ENCODE measurements at places on chromosomes 16 and 17.

GRCh38 chr16:3873482-3874173, 6.9 kb downstream of the CREBBP start:
- no peak for DNase-seq

GRCh38 chr17:74427048-74427762, 4.7 kb upstream of the GPRC5C start:
- DNase-seq, result no peak

GRCh38 chr17:5249615-5250014, 15.0 kb upstream of the SCIMP start:
- peak; percentile 83 for DNase-seq

DNA sequence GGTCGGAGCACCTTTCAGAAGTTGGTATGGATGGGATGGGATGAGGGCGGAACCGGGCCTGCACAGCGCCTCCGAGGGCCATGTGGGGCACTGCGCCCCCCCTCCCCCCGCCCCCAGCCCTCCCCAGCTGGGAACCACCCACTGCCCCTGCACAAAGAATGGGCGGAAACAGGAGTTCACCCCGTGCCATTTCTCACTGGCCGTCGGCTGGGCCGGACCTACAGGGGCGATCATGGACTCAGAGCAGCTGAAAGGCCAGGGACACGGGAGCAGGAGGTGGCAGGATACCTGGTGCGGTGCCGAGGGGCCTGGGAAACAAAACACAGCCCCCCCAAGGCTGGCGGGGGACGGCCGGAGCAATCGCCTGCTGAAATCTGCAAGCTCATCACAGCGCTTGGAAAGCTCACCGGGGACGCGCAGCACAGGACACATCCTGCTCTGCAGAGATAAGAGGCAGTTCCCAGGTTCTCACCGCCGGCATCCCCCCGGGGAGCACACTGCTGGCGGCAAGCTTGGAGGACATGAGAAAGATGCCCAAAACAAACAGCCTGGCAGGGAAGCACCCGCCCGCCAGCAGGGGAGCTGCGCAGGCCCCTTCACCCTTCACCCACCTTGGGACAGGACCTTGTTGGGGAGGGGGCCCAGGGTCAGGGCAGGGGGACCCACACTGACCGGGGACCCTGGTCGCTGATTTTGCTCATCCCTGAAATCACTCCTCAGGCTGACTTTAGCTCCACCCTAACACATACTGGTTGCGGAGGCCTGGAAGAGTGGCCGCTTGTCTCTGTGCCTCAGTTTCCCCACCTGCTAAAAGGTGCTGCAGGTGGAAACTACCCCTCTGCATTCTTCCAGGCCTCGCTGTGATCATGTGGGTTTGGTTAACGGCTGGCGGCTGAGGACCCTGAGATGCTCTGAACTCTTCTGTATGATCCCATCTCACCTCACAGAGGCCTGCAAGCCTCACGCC, 263.9 kb downstream of the C16orf95 start:
- no peak for DNase-seq

GRCh38 chr17:82158825-82159224, 53.8 kb downstream of the CCDC57 start:
- no peak for DNase-seq

- DNase-seq, result no peak
Measured at GRCh38 chr16:25796239-25796638, 104.5 kb downstream of the HS3ST4 start.

- no peak for DNase-seq
Measured at GRCh38 chr17:64085650-64086005, 44.3 kb downstream of the ERN1 start.

- DNase-seq, result peak; percentile 88
Measured at GRCh38 chr16:29745853-29746345, at the start of gene C16orf54. C16orf54 (minus strand) TSS chr16:29745990; CDS start chr16:29744951, 1,039 bp downstream.

- no peak for DNase-seq
Measured at GRCh38 chr17:17361867-17362539, 58.8 kb downstream of the NT5M start.

- DNase-seq, result no peak
Measured at GRCh38 chr17:37493249-37494027, 3.7 kb downstream of the DUSP14 start.

DNA sequence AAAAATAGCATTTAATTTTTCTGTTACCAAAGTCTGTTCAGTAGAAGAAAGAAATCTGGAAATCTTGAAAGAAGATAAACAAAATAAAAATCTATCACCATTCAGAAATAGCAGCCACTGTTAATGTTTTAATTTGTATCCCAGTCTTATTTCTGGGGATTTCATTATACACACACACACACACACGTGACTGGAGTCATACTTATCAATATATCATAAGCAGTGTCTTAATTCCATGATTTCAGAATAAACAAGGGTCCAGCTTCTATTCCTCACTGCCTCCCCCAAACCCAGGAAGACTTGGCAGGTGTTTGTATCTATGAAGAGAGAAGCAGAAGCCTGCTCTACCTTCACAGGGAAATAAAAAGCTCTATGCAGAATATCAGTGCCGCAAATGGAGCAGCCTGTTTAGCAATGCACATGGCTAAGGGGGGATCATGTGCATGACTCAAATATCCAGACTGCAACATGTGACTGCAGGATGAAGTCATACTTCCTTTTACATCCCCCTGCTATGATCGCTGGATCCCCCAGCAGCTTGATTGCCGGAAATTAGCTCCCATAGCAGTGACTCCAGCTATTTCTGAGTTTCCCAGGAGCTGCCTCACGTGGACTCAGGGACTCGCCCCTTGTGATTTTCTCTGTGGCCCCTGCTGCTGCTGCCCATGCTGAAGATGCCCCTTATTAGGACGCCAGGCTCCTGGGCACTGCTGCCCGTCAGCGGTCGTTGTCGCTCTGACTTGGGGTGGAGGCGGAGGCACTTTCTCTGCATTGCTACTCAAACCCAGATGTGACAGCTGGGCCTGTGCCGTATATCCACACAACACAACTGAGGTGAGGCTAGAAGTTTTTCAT, 341.0 kb downstream of the CPPED1 start:
- DNase-seq, result no peak

GRCh38 chr17:7356756-7357155, 1.8 kb downstream of the TMEM95 start:
- DNase-seq, result no peak

GRCh38 chr16:3651461-3652372, 2.8 kb upstream of the DNASE1 start:
- no peak for DNase-seq

DNA sequence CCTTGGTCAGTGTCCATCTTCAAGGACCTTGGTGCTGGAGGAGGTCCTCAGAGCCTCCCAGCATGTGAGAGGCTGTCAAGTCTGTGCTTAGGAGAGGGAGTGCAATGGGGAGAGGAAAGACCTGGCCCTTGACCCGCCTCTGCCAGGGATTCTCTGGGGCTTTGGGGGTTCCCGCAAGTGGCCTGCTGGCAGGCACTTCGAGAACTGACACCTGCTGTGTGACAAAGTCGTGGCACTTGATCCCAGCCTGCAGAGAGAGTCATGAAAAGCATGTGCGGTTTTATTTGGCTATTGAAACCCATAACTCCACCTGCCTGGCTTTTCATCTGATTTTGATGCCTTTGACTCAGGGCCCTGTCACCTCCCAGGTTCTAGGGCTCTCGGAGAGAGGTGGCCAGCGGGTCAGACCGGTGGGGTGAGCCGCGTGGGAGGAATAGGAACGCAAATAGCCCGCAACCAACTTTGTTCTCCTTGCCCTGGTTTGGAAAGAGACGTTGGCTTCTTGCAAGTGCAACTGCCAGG, 42.8 kb upstream of the GSE1 start:
- DNase-seq, result peak; percentile 58

DNA sequence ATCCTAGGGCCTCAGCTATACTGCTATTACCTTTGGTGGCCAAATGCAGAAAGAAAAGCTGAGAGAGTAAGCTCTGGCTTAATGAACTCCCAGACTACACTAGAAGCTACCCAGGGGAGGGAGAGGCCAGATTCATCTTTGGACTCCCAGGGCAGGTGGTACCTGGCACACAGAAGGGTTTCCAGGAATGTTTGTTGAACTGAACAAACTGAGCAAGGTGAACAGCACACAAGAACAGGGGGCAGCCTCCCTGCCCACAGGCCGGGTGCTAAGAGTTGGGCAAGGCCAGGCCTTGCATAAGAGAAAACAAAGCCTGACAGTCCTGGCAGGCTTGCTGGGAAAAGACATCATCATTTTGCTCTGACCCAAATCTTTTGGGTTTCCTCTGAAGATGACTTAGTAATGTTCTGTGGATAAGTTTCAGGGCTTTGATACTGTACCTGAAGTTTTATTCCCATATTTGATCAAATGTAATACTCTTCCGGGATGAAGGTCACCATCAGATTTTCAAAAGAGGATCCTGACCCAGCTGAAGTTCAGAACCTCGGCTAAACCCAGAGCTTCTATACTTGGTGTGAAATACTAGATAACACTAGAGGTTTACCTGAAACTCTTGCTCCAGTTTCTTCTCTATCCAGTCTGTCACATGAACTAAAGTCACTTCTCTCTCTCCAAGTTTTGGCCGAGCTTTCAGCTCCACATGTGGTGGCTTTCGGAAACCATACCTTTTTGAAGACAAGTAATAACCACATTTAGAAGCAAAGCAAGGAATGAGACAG, 20.5 kb upstream of the ERN1 start:
- no peak for DNase-seq

DNA sequence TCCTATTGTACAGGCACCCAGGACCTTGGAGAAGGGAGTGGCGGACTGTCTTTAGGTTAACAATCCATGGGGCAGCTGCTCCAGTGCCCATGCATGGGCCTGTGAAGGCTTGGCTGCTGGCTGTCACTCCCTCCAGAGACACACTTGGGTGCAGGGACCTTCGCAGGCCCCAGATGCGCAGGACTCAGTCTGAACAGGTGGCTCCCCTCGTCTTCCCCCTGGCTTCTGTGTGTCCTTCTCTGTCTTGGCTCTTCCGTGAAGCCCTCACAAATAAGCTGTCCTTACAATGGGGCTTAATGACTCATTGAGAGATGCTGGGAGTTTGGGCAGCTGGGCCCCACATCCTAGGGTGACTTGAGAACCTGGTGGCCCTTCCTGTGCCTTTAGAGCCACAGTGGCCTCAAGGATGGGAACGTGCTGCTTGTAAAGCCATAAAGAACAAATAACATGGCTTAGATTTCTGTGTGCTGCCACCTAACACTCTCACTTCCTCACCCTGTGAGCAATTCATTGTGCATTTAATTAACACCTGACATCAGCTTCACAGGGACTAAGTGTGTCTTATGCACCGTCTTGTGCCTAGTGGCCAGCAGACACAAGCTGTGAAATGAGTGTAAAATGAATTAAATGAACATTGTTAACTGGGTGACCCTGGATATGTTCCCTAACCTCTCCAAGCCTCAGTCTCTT, 340.7 kb downstream of the SNX29 start:
- no peak for DNase-seq

DNA sequence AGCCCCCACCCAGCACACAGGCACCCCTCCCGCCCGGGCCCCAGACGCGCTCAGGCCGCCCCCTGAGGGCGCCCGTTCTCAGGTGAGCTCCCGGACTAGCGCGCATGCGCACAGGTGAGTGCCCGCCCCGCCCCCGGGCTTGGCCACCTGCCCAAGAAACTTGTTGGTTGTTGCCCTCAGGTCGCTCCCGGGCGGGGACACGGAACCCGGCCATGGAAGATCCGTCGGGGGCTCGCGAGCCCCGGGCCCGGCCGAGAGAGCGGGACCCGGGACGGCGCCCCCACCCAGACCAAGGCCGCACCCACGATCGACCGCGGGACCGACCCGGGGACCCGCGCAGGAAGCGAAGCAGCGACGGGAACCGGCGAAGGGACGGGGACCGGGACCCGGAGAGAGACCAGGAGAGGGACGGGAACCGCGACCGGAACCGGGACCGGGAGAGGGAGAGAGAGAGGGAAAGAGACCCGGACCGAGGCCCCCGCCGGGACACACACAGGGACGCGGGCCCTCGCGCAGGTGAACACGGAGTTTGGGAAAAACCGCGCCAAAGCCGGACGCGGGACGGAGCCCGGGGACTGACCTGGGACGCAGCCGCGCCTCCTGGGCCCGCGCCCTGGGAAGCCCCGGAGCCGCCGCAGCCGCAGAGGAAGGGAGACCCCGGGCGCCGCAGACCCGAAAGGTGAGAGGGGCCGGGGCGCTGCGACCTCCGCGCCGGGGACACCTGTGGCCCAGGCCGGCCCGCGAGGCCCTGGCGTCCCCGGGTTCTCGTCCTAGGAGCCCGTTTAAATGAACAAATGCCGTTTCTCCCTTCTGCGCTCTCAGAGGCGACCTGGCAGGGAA, at the start of gene MARVELD3:
Gene MARVELD3 (plus strand): TSS at position 167 of the 840 bp plus-strand sequence. CDS start 46 bp downstream, at position 213.
- peak; percentile 46 for DNase-seq

GRCh38 chr17:50218071-50218759, 16.8 kb upstream of the COL1A1 start:
- DNase-seq, result no peak

DNA sequence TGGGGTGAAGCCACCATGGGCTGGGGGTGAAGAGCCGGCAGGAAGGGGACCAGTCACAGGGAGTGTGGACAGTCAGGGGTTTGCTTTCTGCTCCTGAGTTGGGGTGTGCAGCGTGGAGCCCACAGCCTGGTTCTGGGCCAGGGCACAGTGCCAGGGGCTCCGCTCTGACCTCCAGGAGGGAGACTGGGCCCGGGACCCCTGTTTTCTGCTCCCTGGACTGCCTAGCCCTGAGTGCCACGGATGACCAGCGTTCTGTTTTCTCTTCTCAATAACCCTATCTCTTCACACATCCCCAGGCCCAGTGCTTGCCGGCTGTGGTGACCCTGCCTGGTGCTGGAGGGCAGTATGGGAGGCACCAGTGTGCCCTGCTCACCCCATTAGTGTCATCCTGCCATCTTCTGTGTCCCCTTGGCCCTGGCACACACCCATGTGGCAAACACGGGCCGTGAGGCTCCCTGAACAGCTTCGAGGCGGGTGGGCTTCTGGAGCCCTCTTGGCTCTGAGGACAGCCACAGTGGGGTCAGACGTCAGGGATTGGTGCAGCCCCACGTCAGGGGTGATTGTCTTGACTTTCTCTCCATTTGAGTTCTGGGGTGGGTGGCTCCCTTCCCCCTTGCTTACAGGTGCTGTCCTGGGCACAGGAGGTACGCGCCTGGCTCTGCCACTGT, 1.1 kb downstream of the CEMP1 start:
- no peak for DNase-seq

GRCh38 chr16:1311738-1312466, 2.5 kb downstream of the UBE2I start:
- DNase-seq, result no peak

DNA sequence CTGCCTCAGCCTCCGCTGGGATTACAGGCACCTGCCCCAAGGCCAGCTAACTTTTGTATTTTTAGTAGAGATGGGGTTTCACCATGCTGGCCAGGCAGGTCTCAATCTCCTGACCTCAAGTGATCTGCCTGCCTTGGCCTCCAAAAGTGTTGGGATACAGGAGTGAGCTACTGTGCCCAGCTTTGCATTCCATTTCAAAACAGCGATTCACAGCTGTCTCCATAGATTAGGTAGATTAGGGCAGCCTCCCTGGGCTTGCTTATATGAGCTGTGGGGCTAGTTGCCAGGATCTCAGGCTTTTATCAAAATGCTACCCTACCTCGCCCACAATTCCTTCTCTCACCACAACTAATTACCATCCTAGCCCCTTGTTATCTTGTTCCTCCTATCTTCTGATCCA, 176.4 kb upstream of the ZKSCAN2 start:
- DNase-seq, result no peak

DNA sequence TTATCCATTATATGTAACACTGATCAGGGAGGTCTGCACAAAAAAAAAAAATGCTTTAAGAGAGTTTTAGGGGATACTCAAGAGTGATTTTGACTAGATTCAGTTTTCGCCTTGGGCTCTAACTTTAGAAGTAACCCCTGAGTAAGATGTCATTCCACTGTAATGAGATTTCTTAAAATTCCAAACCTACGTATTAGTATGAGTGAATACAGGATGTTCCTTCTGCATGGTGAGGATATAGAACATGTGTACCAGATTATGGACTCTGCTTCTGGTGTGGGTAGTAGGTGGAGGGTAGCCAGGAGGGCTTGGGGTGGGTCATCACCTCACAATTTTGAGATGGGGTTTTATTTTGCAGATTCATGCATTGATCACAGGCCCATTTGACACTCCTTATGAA, 4.3 kb downstream of the UBE2Z start:
- no peak for DNase-seq
